ENCODE measurements at places on chromosomes 4 and X.

DNA sequence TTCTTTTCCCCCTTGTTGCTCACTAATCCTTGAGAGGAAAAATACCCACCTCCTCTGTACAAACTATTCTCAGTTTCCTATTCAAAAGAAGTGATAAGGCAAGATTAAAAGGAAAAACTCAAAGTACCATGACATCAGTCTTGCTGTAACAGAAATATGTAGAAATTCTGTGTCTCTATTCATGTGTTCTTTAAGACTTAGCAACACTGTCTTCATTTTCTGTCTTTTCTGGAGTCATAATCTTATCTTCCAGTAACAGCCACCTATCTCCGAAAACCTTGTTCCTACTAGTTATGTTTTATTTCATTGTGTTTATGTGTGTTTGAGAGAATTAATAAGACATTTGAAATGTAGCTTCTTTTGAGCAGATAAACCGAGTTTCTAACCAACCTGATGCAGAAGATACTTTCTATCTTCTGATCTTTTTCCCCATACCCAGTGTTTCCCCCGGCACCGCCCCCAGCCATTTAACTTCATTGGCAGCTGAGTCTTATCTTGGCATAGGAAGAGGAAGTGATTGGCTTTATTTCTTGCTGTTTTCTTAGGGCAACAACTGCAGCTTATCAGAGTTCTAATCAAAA lies 8.0 kb downstream of the FAM241A start:
- no peak for DNase-seq

GRCh38 chr4:152997771-152998487 lies 61.8 kb downstream of the FHDC1 start:
- no peak for DNase-seq

DNA sequence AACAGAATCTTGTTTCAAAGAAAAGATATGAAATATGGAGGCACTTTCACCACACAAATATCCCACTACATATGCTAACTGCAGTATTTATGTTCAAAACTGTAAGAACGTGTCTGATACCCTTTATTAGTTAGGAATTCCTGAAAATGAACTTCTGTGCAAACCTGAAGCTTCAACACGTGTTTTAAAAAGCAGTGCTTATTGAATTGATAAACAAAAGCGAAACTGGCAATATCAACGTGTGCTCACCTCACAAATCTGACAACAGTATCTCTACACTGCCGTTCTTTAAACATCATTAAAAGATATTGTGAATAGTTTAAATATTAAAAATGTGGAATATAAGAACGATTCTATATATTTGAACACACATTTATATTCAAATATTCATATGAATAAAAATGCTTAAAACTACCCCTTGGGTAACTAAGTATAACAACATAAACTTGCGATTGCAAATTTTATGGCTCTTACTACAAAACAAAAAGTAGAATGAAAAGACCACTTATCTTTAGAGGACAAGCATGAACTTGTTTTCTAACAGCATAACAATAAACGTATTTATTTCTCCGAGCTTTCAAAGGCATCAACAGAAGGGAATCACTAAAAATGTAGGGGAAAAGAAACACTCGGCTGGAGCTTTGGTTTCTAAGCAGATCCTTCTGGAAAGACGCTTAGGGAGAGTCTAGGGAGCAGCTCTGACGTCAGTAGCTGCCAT lies at the start of gene LRP2BP:
Gene LRP2BP (minus strand): TSS at position 687 of the 718 bp plus-strand sequence. CDS start 17,738 bp downstream, outside the sequence.
- DNase-seq: no peak

- DNase-seq: no peak
Measured at GRCh38 chr4:2415881-2416563, 2.4 kb downstream of the ZFYVE28 start.

GRCh38 chr4:18109676-18110075 lies 88.1 kb upstream of the LCORL start:
- DNase-seq: no peak

GRCh38 chr4:105472871-105473323 lies 965 bp downstream of the PPA2 start:
- no peak for DNase-seq

- no peak for DNase-seq
Measured at GRCh38 chr4:149884529-149885181, 69.0 kb upstream of the IQCM start.

DNA sequence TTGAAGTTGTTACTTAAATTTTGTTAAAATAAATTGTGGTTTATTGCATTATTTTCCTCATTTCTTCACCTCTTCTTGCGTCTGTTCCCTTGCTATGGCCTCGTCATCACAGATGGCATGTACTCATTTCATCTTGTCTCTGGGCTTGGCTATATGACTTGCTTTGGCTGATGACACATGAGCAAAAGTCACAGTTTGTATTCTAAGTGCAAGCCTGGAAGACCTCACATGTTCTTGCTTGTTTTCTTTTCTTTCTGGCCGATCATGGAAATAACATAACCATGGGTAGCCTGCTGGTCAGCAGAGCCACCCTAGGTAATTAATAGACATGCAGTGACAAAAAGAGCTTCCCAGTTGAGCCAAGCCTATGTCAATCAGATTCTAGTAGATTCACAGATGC lies 527.9 kb downstream of the SPRY1 start:
- DNase-seq: no peak

DNA sequence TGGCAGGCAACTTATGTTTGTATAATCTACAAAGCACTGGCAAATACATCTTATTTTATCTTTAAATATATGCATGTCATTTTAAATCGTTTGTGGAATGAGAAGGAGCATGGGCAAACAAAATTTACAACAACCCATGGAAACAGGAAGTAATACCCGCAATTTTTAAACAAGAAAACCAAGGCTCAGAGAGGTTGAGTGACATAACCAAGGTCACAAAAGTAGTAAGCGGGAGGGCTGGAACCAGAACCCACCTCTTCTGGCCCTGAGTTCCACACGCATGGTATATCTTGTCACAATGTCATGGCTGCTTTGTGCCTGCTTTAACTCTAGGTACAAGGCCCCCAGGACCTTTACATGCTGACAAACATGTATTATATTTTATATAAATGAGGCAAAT lies 52.9 kb downstream of the SLC7A11 start:
- DNase-seq: no peak

DNA sequence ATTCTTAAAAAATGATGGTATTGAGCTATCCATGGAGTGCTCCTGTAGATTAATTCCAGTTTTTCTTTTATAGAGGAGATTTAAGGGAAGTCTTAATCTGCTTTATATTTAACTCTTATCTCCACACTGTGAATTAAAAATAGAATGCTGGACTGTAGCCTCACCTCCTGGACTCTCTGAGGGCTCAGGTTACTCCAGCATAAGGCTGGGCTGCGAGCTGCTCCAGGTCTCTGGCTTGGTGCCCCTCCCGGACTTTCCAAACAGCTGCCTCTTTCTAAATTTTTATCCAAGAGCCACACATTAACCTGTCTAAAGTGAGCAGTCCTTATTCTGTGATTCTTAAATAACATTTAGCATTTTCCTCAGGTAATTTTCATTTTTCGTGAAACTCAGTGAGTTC lies 218.7 kb upstream of the JADE1 start:
- no peak for DNase-seq

- no peak for DNase-seq
Measured at GRCh38 chr4:70511365-70511764, 7.0 kb upstream of the AMTN start.

GRCh38 chr4:38769857-38770256 lies 12.9 kb downstream of the TLR10 start:
- no peak for DNase-seq

DNA sequence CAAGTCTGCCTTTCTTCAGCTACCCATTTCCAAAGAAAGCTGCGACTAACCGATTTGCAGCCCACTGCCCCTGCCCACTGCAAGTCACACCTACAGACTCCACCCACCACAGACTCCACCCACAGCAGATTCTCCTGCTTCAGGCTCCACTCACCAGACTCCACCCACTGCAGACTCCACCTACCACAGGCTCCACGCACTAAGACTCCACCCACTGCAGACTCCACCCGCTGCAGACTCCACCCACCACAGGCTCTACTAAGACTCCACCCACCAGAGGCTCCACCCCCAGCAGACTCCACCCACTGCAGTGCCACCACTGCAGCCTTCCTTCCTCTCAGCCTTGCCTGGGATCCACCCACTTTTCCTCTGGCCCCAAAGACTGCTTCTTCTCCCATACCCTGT lies 41.3 kb downstream of the ABLIM2 start:
- no peak for DNase-seq

- DNase-seq: no peak
Measured at GRCh38 chrX:27889878-27890277, 82.1 kb downstream of the MAGEB10 start.

GRCh38 chrX:45228126-45228525 lies 27.4 kb upstream of the DIPK2B start:
- DNase-seq: no peak

- no peak for DNase-seq
Measured at GRCh38 chr4:164935363-164935762, 42.1 kb downstream of the TRIM61 start.

GRCh38 chr4:4714331-4714730 lies 145.1 kb upstream of the MSX1 start:
- DNase-seq: no peak

DNA sequence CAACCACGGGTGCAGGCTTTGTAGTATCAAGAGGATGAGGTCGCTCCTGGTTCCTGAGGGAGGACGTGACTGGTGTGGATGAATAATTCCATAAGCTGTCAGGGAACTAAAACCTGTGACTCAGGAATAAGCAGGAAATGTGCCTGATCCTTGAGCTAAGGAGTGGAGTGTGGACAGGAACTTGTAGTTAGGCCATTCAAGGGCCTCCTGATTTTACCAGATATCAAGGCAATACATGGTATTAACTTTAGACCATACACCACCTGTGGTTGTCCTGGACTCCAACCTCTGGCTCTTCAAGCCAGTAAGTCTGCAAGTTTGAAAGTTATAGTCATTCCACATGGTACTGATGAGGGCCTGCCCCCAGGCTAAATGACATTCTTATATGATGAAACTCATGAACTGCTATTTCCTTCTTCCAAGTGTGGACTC lies 12.1 kb upstream of the ING2 start:
- DNase-seq: no peak
